ENCODE measurements at places on chromosomes 7 and 10.

- DNase-seq = no peak
Observed at GRCh38 chr7:39357648-39358047, 208.6 kb upstream of the YAE1 start.

DNA sequence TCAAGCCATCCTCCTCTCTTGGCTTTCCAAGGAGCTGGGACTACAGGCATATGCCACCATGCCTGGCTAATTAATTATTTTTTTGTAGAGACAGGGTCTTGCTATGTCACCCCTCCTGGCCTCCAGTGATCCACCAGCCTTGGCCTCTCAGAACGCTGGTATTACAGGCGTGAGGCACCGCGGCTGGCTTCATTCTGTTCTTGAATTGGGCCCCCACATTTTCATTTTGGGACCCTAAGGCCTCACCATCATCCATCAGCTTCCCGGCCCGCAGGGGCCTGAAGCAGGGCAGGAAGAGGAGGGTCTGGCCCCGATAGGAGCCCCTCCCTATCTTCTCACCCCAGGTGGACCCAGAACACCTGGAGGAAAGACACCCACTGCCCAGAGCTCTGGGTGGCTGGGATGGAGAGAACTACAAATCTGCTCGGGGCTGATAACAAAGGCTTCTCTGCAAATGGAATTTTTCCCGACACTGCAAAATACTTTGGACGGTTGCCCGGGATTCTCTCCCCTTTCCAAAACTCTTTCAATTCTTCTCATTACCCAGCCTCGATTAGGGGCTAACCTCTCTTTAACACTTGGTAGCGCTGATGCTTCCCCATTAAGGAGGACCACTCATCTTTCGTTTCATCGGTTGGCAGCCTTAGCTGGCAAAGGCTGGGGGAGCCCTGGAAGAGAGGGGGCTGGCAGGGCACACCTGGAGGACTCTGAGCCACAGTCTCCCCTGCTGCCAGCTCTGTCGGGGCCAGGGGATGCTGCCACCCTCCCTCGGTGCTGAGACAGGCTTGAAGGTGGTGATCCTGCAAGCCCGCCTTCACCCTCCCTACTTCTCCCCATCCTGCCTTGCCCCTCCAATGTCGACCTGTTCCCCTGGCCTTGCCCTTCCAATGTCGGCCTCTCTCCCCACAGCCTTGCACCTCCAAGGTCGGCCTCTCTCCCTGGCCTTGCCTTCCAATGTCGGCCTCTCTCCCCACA is 81.0 kb upstream of the GNA12 start:
- no peak for DNase-seq

DNA sequence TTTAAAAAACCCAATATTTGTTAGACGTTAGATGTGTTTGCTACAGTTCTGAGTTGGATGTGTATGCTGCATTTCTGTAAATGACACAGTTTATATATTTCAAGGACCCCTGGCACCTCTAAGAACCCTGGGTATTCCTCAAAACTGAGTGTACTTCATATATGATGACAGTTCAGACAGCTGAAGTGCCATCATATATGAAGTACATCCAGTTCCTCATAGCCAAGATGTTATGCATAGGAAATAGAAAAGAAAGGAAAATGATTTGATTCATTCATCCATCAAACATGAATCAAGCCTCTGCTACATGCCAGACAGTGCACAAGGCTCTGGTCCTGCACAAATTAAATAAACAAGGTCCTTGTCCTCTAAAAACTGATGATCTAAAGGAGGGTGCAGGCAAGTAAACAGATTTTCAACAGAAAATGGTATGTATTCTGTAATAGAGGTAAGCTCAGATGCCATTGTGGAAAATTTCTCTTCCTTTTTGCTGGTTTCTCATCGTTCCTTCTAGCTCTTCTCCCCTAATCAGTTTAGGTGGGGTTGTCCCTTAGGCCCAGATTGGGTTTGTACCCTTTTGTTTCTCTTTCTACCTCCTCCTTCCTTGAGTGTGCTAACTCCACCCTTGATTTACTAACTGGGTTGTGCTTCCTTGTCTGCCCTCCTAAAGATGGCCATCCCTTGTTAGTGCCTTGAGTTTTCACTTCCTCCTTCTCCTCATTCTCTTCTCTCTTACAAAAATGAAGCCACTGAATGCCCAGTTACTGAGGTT is 25.3 kb upstream of the SMIM30 start:
- DNase-seq = no peak

DNA sequence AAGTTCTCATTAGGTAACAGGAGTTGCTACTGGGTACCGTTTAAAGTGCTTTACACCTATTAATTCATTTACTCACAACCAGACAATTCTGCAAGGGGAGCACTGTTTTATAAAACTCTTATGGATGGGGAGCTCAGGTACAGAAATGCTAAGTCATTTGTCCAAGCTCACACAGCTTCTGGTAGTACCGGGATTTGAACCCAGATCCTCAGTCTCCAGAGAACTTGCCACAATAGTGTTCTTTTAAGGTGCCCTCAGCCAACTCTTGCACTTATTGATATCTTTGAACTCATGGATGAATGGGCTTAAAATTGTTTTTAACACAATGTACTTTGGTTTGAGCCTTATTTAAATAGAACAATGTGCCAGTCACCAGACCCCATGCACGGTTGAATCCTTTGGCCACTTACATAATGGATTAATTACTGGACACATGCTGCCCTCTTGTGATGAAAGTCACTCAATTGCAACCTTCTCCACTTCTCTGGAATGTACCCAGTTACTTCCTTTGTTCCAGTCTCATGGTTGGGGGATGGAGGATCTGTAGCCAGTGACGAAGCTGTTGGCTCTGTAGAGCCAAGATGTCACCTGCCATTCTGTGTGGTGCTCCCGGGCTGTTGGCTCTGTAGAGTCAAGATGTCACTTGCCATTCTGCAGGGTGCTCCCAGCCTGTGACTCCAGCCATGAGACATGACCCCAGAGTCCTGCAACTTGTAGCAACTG is 65.6 kb downstream of the NOD1 start:
- no peak for DNase-seq

- peak; percentile 55 for DNase-seq
Observed at GRCh38 chr10:43396061-43396927, 12.7 kb downstream of the HNRNPF start.

- DNase-seq = no peak
Observed at GRCh38 chr10:42934351-42934811, 142.5 kb upstream of the RET start.

DNA sequence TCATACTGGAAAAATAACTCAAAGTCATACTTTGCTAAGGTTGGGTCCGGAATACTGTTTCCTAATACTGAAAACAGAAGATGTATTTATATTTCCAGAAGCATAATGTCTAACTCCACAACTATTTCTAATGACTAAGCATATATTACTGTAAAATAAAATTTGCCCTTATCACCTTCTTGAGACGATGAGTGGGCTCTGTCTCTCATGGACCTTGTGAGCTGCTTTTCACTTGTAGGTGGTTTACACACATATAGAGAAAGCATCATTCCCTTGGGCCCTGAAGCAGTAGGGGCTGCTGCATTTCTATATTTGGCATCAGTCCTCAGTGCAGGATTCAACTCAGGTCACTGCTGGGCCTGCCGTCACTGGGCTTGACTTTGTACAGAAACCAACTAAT is 10.7 kb upstream of the FAM13C start:
- DNase-seq = no peak

Data from activated CD4-positive, alpha-beta T cell treated with anti-CD3 and anti-CD28 coated beads, Interleukin-2, amount 50 U/mL, for 1 hour (primary cell).